Karpas-422 (cell line): ENCODE measurements at places on chromosomes 12 and 14. TPM values are rescaled to one million over a fixed set of nuclear protein-coding genes. Genes with fewer than 3 reads are reported as not detected.

GRCh38 chr12:76031081-76031413, 529 bp downstream of the PHLDA1 start:
- H3K4me3 ChIP-seq = peak overlapping the region; percentile 88
- peak; percentile 80 for DNase-seq
- peak overlapping the region; percentile 67 for H3K27ac ChIP-seq

- no peaks in the 10 kb centered on the region for H3K27me3 ChIP-seq
- peaks cover 3% of the 10 kb centered on the region; the same call in 1 of the 2 replicates for H3K36me3 ChIP-seq
- DNase-seq = peak; percentile 9
- H3K4me1 ChIP-seq = 0 out of 2 replicates have a peak, but pooled peaks cover 3% of the 10 kb centered on the region
- no peak overlapping the region for H3K4me3 ChIP-seq
Observed at GRCh38 chr12:112370199-112370598, 12.0 kb downstream of the HECTD4 start.

- peaks cover 6% of the 10 kb centered on the region; the same call in 1 of the 2 replicates for H3K36me3 ChIP-seq
- DNase-seq = no peak
- no peak overlapping the region for H3K4me3 ChIP-seq
- H3K27ac ChIP-seq = no peak overlapping the region
- H3K4me1 ChIP-seq = peaks cover 37% of the 10 kb centered on the region
Observed at GRCh38 chr14:54686871-54687749, 120.2 kb downstream of the SAMD4A start.

GRCh38 chr12:81874166-81874565, 115.0 kb upstream of the PPFIA2 start:
- H3K4me1 ChIP-seq = no peaks in the 10 kb centered on the region
- H3K4me3 ChIP-seq = no peak overlapping the region
- H3K27me3 ChIP-seq = no peaks in the 10 kb centered on the region
- no peak for DNase-seq
- H3K36me3 ChIP-seq = no peaks in the 10 kb centered on the region
- H3K27ac ChIP-seq = no peak overlapping the region

- 0 out of 2 replicates have a peak, but pooled peaks cover 3% of the 10 kb centered on the region for H3K27me3 ChIP-seq
- DNase-seq = no peak
- H3K36me3 ChIP-seq = no peaks in the 10 kb centered on the region
- H3K4me3 ChIP-seq = no peak overlapping the region
- no peak overlapping the region for H3K27ac ChIP-seq
- no peaks in the 10 kb centered on the region for H3K4me1 ChIP-seq
Observed at GRCh38 chr12:15749937-15750336, 39.3 kb downstream of the EPS8 start.

DNA sequence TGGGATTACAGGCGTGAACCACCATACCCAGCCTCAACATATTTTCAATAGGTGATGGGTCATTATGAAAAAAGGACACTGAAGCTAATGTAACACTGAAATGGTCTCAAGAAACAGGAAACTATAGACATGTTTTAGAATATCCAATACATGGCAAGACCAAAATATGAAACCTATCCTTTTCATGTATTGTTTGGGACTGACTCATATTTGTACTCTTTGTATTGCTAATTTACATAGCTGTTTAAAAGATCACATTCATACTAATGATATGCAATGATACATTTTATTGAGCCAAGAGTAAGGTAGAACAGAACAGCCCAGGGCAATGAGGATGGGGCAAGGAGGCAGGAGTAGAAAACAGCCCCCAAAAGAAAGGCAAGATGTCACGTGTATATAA, 32.6 kb downstream of the RESF1 start:
- no peak overlapping the region for H3K27ac ChIP-seq
- H3K27me3 ChIP-seq = no peaks in the 10 kb centered on the region
- DNase-seq = no peak
- no peak overlapping the region for H3K4me3 ChIP-seq

DNA sequence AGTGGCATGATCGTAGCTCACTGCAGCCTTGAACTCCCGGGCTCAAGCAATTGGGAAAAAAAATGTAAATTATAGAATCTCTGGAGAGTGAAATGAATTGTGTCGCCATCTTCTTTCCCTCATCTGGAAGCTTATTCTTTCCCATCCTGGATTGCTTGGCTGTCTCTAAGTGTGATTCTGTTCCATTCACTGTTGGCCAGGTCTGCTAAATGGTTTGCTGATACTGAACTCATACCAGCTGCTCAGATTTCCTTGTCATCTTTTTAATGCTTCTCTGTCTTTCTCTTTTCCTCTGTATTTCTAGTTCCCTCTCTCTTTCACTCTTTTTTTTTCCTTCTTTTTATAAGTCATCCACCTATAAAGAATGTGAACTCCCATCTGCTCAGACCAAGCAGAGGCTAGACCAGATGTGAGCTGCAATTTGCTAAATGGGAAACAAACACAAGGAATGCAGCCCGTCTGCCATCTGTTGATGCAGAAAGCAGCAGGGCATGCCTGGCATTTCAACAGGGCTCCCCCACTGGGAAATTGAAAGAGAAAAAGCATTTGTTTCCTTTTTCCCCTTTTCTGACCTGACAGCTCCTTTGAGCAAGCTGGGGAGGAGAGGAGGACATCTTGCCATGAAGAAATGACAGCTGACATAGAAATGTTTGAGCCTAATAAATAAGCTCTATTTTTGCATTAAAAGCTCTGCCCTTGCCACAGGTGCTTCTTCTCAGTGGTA, 1823.6 kb upstream of the FLRT2 start:
- no peak for DNase-seq
- H3K27me3 ChIP-seq = no peaks in the 10 kb centered on the region
- H3K27ac ChIP-seq = no peak overlapping the region
- no peak overlapping the region for H3K4me3 ChIP-seq
- H3K36me3 ChIP-seq = no peaks in the 10 kb centered on the region

- no peak overlapping the region for H3K4me3 ChIP-seq
- H3K27me3 ChIP-seq = no peaks in the 10 kb centered on the region
- no peak for DNase-seq
- H3K27ac ChIP-seq = no peak overlapping the region
- no peaks in the 10 kb centered on the region for H3K4me1 ChIP-seq
Observed at GRCh38 chr14:22465201-22465840, 123.7 kb downstream of the DAD1 start.

GRCh38 chr14:53409969-53410368, 256.8 kb upstream of the DDHD1 start:
- H3K4me3 ChIP-seq = no peak overlapping the region
- H3K36me3 ChIP-seq = no peaks in the 10 kb centered on the region
- no peak overlapping the region for H3K27ac ChIP-seq

DNA sequence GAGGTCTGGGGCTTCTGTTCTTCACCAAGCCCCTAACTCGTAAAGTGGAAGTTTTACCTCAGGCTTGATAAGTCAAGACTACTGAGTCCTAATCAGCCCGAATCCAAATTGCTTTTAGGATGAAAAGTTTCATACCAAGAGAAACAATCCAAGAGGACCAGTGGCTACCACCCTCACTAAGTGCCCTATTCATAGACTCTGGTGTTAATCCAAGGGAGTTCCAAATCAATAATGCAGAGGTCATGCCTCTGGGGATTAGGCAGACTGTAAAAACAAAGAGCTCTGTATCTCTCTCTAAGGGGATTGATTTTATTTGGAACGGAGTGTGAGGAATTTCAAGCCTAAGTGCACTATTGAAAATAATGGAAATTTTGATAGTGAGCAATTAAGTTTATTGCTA, 76.3 kb upstream of the LMNTD1 start:
- H3K4me3 ChIP-seq = no peak overlapping the region
- H3K27me3 ChIP-seq = no peaks in the 10 kb centered on the region
- no peak overlapping the region for H3K27ac ChIP-seq
- no peaks in the 10 kb centered on the region for H3K4me1 ChIP-seq
- no peaks in the 10 kb centered on the region for H3K36me3 ChIP-seq

DNA sequence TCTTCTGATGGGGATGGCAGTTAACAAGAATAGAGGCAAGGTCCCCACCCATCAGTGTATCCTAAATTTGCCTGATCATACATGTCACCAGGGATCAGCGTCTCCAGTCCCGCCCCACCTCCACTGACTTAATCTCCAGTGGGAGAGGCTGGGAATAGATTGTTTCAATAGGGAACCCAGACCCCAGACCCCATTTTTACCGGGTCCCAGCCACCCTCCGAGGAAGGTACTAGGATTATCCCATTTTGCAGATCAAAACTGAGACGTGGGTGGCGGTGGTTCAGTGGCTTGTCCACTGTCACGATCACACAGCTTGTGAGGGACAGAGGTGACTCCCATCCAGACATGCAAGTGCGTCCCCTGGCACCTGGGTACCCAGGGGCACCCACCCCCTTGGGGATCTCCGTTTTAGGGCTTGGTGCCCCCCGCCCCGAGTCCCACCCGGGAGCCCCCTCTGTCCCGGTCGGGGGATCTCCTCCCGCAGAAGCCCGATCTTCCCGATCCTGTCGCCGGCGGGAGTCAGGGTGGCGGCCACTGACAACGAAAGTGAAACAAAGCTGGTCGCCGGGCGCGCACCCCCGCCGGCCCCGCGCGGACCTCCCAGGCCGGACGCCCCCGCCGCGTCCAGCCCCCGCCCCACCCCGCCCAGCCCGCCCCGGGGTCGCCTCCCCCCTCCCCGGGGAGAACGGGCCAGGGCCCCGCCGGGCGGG, 523 bp downstream of the WSB2 start:
- H3K27ac ChIP-seq = no peak overlapping the region
- DNase-seq = no peak
- peaks cover 38% of the 10 kb centered on the region for H3K4me1 ChIP-seq
- no peaks in the 10 kb centered on the region for H3K36me3 ChIP-seq

- no peak overlapping the region for H3K27ac ChIP-seq
- H3K4me1 ChIP-seq = no peaks in the 10 kb centered on the region
Observed at GRCh38 chr14:32940066-32940651, 1.5 kb downstream of the NPAS3 start.

GRCh38 chr12:129887101-129887500, 16.7 kb downstream of the TMEM132D start:
- no peak for DNase-seq
- no peaks in the 10 kb centered on the region for H3K4me1 ChIP-seq
- H3K27ac ChIP-seq = no peak overlapping the region
- no peaks in the 10 kb centered on the region for H3K36me3 ChIP-seq

- peak overlapping the region; percentile 54 for H3K4me3 ChIP-seq
- peak overlapping the region; percentile 90 for H3K27ac ChIP-seq
- peaks cover 100% of the 10 kb centered on the region for H3K4me1 ChIP-seq
- H3K27me3 ChIP-seq = no peaks in the 10 kb centered on the region
- DNase-seq = peak; percentile 78
Observed at GRCh38 chr14:69629225-69630127, 18.1 kb downstream of the SUSD6 start.

GRCh38 chr12:53472056-53472582, 20.2 kb downstream of the PCBP2 start:
- H3K4me3 ChIP-seq = no peak overlapping the region
- no peak for DNase-seq
- H3K36me3 ChIP-seq = peaks cover 70% of the 10 kb centered on the region
- H3K4me1 ChIP-seq = no peaks in the 10 kb centered on the region

DNA sequence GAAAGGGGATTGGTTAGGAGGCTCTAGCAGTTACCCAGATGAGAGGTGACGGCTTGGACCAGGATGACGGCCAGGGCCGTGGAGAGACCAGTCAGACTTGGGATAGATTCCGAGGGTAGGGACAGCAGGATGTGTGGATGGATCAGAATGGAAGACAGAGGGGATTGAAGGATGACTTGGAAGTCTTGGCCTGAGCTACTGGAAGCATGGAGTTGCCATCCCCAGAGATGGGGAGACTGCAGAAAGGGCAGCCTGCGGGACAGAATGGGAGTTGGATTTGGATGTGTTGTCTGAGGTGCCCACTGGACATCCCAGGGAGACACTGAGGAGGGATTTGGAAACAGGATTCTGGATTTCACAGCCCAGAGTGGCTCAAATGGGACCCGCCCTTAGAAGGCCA, 102.3 kb downstream of the CALM1 start:
- no peaks in the 10 kb centered on the region for H3K36me3 ChIP-seq
- no peak for DNase-seq
- no peak overlapping the region for H3K27ac ChIP-seq
- no peaks in the 10 kb centered on the region for H3K4me1 ChIP-seq
- no peak overlapping the region for H3K4me3 ChIP-seq
- no peaks in the 10 kb centered on the region for H3K27me3 ChIP-seq

DNA sequence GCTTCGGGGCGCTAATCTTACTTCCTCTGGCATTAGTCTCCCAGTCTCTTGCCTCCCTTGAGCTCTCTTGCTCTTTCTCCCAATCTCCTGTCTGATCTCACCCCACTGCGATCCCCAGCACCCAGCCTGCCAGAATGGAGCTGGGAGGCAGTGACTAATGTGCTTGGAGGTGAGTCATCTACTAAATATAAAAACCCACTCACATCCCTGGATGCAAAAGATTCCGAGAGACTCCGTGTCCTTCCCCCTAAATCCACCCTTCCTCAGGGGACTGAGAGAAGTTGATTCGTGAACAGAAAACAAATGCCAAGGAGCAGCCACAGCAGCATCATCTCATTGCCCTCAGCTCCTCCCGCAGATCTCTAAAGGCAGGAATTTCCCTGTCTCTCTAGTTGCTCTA, 45.7 kb upstream of the KCNA5 start:
- peaks cover 14% of the 10 kb centered on the region for H3K4me1 ChIP-seq
- H3K4me3 ChIP-seq = no peak overlapping the region
- no peaks in the 10 kb centered on the region for H3K36me3 ChIP-seq

- DNase-seq = no peak
- peaks cover 17% of the 10 kb centered on the region for H3K4me1 ChIP-seq
- H3K27me3 ChIP-seq = no peaks in the 10 kb centered on the region
- H3K36me3 ChIP-seq = no peaks in the 10 kb centered on the region
- no peak overlapping the region for H3K27ac ChIP-seq
Observed at GRCh38 chr14:99662846-99663245, 17.9 kb downstream of the HHIPL1 start.

DNA sequence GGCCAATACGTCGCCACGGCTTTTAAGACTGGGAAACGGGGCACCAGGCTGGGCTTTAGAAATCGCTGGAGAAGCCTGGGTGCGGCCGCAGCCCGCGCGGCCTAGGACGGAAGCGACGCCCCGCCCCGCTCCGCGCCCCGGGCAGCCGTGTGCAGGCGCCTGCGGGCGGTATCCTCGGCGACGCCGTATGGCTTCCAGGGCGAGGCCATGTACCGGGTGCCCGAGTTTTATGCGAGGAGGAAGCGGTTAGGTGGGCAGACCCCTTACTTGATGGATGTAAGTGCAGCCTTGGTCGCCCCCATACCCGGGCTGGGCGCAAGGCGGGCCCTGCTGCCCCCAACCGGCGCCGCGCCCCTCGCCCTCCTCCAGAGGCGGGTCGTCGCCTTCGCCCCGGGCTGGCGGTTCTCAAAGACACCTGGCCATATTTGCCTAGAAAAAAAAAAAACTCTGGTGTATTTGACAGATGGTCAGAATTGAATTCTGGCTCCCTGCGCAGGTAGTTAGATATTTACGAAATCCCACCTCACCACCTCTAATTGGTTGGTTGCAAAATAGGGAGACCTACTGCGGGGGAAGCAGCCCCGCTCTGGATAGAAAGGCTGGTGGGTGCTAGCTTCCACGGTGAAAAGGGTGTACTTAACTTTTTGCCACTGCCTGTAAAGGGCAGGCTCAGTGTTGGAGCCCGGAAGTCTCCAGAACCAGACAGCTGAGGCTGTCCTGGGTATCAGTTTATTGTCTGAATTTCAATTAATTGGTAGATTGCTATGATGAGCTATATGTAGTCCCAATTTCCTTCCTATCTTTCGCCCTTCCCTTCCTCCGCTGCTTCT, at the start of gene PPP1R36:
Gene PPP1R36 (plus strand): TSS at position 171 of the 830 bp plus-strand sequence. CDS start 37 bp downstream, at position 208.
- no peak within 1 kb of the TSS for H3K4me3 ChIP-seq
- DNase-seq = no peak
- H3K36me3 ChIP-seq = no peaks in the 10 kb centered on the region
- no peaks in the 10 kb centered on the region for H3K27me3 ChIP-seq
- H3K4me1 ChIP-seq = no peaks in the 10 kb centered on the region

GDF11 gene
- 2.9 and 7.8 TPM in 2 replicates for total RNA-seq

KRT74 gene
- not detected in 2 replicates for total RNA-seq

TPCN1 gene
- 43.9 and 46.4 TPM in 2 replicates for total RNA-seq

NTF3 gene
- total RNA-seq = not detected in 2 replicates

LEMD3 gene
- 35.6 and 43.2 TPM in 2 replicates for total RNA-seq

CLEC1B gene
- not detected in 2 replicates for total RNA-seq

CISTR gene
- not detected in 2 replicates for total RNA-seq
